CD4-positive, alpha-beta T cell treated with Interleukin-1 beta for 1 hour (primary cell): ENCODE measurements at places on chromosomes 6 and 20.

- DNase-seq, result no peak
These were observed 348.5 kb downstream of the PLCB1 start for GRCh38 chr20:8480597-8480996.

- no peak for DNase-seq
These were observed 11.3 kb upstream of the PKHD1 start for GRCh38 chr6:52098721-52099120.

GRCh38 chr6:43990627-43991619 is 136.3 kb downstream of the MRPL14 start:
- DNase-seq, result no peak

DNA sequence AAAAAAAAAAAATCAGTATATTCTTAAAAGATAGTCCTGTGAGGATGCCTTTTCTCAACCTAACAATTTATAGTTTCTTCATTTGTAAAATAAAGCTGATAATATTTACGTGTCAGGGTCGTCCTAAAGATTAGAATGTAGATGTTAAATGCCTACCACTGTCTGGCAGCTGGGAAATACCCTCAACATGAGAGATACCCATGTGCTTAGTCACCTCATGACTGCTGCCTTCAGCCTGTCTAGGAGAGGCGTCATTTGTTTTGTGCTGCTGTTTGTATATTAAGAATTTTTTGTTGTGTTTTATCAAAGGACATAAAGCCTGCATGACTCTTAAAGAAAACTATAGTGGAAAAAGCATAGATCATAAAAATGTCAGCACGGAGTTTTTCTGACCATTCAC is 9.5 kb downstream of the FAM120B start:
- DNase-seq, result no peak

- no peak for DNase-seq
These were observed 47.2 kb downstream of the SLC9A8 start for GRCh38 chr20:49859807-49860206.

GRCh38 chr6:7976485-7977056 is 66.0 kb upstream of the TXNDC5 start:
- DNase-seq, result no peak

DNA sequence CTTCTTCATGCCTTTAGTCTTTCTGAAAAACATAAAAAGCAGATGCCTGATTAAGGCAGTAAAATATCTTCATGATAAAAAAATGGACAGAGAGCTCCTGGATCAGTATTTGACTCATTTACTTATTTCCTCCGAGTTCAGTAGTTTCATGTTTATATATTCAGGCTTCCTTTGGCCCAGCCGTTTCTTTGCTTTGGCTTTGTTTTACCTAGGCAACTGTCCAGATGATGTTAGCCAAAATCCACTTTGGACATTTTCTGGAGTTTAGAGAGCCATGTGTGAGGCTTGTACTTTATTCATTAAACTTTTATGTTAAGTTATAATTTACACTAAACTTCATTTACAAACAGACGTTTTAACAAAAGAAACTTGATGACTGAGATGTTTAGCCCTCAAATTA is 307.1 kb upstream of the RSPO3 start:
- no peak for DNase-seq

DNA sequence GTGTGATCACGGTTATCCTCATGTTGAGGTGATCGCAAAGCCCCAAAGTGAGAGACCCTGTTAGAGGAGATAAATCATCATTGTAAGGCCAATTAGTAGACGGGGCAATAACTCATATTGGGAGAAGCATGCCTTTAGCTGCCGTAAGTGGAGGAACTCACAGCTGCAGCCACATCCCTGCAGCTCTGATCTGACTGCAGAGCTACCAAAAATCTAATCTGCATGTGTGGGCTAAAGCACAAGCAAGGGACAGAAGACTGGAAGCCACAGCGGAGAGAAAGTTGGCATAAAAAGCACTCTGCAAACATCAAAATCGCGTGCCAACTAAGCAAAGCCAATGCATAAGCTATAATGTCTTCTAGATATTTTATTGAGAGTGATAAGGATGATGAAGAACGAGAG is 79.8 kb downstream of the TBC1D7 start:
- DNase-seq, result no peak

GRCh38 chr6:54217018-54217417 is 91.2 kb upstream of the TINAG start:
- no peak for DNase-seq

DNA sequence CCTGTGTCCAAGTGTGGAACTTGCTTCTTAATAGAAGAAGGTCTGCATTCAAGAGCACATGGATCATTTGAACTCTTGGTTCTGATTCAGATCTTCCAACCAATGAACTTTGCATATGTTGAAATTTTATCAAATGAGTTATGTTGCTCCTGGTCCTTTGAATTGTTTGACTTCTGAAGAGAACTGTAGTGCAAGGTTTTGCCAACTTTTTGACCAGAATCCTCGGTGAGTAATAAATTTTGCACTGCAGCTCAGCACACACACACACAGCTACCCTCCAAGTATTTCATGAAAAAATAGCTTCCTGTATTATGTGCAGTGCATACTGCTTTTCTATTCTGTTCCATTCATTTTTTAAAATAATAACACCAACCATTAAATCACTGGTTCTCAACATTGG is 67.5 kb downstream of the BFSP1 start:
- DNase-seq, result no peak

- DNase-seq, result no peak
These were observed 39.5 kb downstream of the NCR2 start for GRCh38 chr6:41374618-41375590.
